ENCODE measurements at places on chromosomes 1 and 21.

DNA sequence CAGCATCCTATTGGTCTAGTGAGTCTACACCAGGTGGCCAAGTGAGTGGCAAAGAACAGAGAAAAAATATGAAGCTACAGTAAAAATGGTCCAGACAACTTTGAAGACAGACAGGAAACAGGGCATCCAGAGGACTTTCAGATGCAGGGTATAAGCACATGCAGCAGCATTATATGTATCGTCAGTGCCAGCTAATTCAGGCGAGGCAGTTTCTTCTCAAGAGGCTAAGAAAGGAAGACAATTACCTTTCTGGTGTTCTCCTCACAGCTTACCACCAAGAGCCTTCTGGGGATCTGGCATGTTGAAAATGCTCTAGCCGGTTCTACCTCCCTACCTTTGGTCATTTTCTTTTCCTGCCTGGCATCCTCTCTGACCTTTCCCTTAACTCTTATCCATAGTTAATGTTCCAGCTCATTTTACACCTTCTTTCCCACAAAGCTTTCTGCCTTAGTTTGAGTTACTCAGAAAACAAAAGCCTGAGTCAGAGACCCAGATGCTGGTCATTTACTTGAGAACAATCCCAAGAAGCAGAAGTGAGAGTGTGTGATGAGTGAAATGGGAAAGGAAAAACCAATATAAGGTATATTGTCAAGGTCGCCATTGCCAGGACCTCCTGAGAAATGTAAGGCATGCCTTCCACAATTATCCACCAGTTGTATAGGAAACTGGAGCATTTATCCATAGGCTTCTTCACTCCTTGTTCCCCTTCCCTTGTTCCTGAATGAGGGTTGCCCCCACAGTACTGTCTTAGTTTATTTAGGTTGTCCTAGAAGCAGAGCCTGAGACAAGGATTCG, 444.1 kb downstream of the PLPP3 start:
- DNase-seq, result no peak

- no peak for DNase-seq
These were observed 73.6 kb downstream of the SPSB1 start for GRCh38 chr1:9366298-9366697.

- no peak for DNase-seq
These were observed 121.9 kb downstream of the SLC5A9 start for GRCh38 chr1:48344373-48344772.

- no peak for DNase-seq
These were observed 72.6 kb upstream of the PGBD5 start for GRCh38 chr1:230498704-230499103.

- no peak for DNase-seq
These were observed 59.5 kb downstream of the PIK3R3 start for GRCh38 chr1:46072975-46073374.

GRCh38 chr1:15325375-15326085, 78.5 kb downstream of the FHAD1 start:
- DNase-seq, result no peak

GRCh38 chr1:221099747-221100595, 220.7 kb downstream of the HLX start:
- no peak for DNase-seq

DNA sequence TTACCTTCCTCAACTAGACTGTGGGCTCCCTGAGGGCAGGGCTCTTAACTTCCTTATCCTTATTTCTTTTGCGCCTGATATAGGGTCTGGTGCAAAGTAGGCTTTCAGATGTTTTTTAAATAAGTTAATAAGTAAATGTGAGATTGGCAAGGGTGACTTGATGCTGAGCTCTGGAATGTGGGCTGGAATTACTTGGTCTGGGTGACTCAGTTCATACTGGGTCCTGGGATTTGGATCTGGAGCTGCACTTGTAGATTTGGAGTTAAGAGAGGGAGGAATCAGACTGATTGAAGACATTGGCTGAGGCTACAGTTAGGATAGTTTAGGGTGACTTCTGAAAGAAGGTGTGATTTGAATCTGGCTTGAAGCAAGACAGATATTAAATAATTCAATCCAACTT, 190.9 kb downstream of the GIPC2 start:
- no peak for DNase-seq

GRCh38 chr1:108703939-108704338, 8.8 kb upstream of the FNDC7 start:
- DNase-seq, result no peak

GRCh38 chr1:93980320-93981273, 71.4 kb upstream of the GCLM start:
- DNase-seq, result peak; percentile 18

- DNase-seq, result no peak
These were observed 3.1 kb upstream of the HUNK start for GRCh38 chr21:31869750-31870149.

- no peak for DNase-seq
These were observed 264.4 kb downstream of the NTNG1 start for GRCh38 chr1:107405236-107405635.

GRCh38 chr1:20349561-20349960, 58.9 kb downstream of the VWA5B1 start:
- no peak for DNase-seq

GRCh38 chr1:115230281-115230680, 107.8 kb downstream of the NGF start:
- DNase-seq, result no peak

GRCh38 chr1:45635211-45635610, 11.4 kb upstream of the CCDC17 start:
- no peak for DNase-seq

DNA sequence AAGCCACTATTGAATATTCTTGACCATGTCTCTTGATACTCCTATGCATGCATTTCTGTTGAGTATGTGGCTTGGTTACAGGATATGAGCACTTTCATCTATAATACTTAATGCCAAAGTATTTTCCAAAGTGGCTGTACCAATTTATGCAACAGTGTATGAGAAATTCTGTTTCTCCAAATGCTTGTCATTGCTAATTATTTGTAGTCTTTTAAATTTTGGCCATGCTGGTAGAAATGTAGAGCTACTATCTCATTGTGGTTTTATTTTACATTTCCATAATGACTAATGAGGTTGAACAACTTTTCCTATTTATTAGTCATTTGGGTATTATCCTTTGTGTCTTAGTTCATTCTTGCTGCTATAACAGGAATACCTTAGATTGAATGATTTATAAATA, 71.4 kb upstream of the TSPAN2 start:
- DNase-seq, result no peak

- no peak for DNase-seq
These were observed 664.2 kb downstream of the PTPRC start for GRCh38 chr1:199303035-199303434.
